ENCODE measurements at places on chromosomes 12 and 14.
A peak's percentile ranks its signal among the peaks of the same experiment; 100 is the strongest.

GRCh38 chr12:130240831-130241590 is 78.7 kb downstream of the FZD10 start:
- no peak for DNase-seq

- no peak for DNase-seq
Observed at GRCh38 chr12:117865505-117865904, 103.3 kb downstream of the KSR2 start.

- DNase-seq = no peak
Observed at GRCh38 chr12:66341126-66341525, 38.8 kb downstream of the HELB start.

DNA sequence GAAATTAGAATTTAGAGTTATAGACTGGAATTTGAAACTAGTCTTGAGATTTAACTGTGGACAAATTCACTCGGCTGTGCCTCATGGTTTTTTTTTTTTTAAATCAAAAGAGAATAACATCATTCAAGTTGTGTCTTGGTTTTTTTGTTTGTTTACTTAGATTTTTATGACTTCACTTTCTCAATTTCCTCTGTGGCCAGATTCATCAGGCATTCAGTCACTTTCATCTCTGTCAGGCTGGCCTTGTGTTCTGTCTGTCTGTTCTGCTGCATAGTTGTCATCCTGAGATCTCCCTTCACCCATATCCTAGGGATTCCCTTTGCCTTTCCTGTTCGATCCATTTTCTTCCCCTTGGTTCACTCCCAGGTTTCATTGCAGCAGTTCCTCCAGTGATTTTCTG is 10.0 kb downstream of the MARK3 start:
- no peak for DNase-seq

- no peak for DNase-seq
Observed at GRCh38 chr12:43208221-43208620, 343.8 kb downstream of the ADAMTS20 start.

DNA sequence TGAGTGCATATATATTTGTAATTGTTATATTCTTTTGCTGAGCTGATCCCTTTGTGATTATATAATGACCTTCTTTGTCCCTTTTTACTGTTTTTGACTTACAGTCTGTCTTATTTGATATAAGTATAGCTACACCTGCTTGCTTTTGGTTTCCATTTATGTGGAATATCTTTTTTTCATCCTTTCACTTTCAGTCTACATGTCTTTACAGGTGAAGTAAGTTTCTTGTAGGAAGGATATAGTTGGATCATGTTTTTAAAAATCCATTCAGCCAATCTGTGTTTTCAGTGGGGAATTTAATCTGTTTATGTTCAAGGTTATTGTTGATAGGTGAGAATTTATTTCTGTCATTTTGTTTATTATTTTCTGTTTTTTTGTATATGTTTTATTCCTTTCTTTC is 12.1 kb downstream of the GZMH start:
- no peak for DNase-seq

DNA sequence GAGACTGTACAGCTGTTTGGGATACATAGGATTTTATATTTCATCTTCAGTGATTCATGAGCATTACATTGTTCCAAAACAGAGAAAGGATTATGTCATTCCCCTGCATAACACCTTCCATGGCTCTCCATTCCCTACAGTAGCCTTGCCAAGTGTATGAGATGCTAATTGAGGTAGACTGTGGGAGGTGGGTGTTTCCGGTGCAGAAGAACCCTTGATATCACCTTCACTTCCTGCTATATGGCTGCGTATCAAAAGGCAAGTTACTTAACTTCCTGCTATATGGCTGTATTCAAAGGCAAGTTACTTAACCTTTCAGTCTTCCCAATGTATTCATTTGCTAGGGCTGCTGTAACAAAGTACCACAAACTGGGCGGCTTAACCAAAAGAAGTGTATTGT is 11.2 kb downstream of the FAR2 start:
- DNase-seq = no peak

DNA sequence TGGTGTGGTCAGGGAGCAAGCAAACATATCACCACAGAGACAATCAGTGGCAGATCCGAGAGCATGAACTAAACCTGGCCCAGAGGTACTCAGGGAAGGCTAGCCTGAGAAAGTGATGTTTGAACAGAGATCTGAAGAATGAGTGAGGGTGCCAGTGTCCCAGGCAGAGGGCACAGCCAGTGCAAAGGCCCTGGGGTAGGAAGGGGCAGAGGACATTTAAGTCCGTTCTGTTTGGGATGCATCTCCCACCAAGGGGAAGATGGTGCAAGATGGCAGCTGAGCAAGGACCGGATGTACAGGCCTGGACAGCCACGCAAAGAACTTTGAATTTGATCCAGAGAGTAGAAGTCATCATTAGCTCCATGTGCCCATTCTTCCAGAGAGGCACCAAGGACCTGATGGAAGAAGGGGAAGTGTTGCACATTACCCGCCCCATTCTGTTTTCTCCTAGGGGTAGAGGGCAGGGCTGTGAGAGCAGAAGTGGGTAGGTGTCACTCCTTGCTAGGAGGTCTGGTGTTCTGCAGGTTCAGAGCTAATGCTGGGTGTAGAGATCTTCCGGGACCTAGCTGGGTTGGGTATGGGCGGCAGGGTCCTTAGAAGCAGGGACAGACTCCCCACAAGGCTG is 3.9 kb downstream of the DTX1 start:
- no peak for DNase-seq

GRCh38 chr12:3869865-3870264 is 3.3 kb downstream of the PARP11 start:
- no peak for DNase-seq

DNA sequence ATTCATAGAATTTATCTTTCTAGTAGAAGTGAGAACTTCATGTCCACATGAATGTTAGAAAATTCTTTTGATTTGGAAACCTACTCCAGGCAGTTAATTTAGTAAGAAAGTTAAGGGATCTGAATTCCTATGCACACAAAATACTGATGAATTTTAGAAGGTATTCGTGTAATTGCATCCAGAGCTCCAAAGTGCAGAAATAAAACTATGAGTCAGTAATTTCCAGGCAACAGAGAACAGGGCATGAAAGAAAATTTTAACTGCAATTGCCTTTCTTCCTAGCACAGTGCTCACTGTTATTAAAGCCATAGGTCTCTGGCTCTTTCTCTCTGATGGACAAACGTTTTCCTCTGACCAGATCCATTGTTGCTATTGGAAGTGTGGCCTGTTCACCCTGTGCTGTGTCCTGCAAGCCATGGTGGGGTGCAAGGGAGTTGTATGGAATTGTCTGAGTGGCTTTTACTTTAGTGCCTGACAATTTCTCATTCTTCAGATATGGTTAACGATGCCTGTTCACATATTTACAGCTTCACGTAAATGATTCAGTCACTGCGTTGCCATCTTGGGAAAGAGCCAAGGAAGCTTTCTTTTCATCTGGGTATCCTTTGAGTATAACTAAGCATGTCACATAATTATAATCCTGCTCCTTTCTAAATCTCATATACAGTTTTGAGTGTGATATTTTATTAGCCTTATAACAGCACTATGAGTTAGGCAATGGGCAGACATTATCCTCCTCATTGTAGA is 145.1 kb downstream of the ACSS3 start:
- DNase-seq = no peak

DNA sequence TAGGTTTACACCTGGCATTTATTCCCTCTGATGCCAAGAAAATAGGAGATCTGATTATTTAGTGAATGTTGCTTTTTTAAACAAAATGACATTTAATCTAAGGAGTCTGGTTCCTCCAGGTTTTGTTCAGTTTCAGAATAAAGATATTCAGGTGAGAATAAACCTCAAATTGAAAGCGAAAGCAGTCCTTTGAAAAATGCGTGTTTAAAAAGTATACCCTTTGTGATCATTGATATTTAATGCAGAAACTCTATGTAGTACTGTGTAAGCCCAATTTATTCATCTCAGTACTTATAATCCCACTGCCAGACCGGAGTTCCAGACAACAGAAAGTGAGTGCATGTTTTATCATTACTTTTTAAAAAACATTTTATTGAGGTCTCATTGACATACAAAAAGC is 210.2 kb downstream of the KCNC2 start:
- DNase-seq = no peak

DNA sequence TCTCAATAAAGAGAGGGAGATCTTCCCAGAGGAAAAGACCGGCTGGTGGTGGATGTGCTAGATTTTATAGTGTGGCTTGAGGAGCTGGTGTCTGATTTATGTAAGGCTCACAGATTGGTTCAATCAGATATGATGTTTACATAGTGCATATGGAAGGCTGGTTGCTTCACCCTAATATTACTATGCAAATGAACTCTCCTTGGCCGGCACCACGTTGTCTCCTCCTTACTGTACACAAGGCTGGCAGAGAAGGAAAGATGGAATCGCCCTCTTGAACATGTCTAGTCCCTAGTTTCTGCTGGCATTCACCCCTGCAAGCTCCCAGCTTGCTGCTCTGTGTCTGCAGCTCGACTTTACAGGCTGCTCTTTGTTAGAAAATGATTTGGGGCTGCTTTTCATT is 8.9 kb downstream of the FAM186A start:
- DNase-seq = no peak

DNA sequence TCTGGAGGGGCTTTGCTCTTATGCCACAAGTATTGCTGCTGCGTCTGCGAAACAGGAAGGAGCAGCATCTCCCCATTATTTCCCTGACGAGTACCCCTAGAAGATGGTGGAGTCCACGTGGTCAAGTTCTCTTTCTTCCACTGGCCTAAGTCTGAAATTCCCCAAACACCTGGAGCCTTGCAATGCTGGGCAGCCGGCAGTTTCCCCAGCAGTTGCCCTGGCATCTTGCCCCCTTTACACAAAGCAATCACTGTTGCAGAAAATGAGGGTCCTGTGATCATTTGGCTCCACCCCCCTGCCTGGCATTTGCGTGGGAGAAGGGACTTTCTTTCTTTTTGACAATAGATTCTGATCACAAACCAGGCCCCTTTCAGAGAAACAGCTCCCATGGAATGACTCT is 56.9 kb downstream of the FOS start:
- no peak for DNase-seq

DNA sequence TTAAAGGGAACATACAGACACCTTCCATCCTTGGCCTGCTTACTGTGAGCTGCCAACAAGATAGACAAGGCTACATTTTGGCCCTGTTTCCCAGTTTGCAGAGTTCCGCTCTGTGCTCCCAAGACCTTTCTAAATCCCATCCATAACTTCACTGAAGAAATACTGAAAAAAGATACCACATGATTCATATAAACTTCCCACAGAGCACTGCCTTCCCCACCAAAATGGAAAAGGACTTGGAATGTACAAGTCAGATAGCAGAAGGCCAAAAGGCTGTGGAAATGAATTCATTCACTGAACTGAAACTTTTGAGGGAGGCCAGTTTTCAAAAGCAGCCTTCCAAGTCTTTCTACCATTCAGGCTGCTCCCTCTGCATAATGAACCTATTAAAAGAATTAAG is 29.6 kb downstream of the PDZRN4 start:
- DNase-seq = no peak

- peak; percentile 78 for DNase-seq
Observed at GRCh38 chr12:78101113-78101876, 270.6 kb downstream of the NAV3 start.

- DNase-seq = no peak
Observed at GRCh38 chr12:113173081-113173698, 12.1 kb downstream of the DDX54 start.

DNA sequence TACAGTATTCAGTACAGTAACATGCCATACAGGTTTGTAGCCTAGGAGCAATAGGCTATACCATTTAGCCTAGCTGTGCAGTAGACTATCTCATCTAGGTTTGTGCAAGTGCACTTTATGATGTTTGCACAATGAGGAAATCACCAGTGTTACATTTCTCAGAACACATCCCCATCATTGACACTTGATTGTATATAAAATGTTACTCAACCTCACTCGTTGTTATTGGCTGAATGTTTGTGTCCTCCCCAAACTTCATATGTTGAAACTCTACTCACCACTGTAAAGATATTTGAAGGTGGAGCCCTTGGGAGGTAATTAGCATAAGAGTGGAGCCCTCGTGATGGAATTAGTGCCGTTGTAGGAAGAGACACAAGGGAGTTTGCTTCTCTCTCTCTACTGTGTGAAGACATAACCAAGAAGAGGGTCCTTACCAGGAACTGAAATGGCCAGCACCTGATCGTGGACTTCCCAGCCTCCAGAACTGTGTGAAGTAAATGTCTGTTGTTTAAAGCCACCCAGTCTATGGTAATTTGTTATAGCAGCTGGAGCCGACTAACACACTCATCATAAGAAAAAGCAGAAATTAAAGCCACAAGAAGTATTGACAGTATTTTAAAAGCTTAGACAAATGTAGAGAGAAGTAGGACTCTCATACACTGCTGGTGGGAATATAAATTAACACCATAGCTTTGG is 3.2 kb upstream of the MED13L start:
- no peak for DNase-seq
